ENCODE measurements at places on chromosomes 2 and 18.

DNA sequence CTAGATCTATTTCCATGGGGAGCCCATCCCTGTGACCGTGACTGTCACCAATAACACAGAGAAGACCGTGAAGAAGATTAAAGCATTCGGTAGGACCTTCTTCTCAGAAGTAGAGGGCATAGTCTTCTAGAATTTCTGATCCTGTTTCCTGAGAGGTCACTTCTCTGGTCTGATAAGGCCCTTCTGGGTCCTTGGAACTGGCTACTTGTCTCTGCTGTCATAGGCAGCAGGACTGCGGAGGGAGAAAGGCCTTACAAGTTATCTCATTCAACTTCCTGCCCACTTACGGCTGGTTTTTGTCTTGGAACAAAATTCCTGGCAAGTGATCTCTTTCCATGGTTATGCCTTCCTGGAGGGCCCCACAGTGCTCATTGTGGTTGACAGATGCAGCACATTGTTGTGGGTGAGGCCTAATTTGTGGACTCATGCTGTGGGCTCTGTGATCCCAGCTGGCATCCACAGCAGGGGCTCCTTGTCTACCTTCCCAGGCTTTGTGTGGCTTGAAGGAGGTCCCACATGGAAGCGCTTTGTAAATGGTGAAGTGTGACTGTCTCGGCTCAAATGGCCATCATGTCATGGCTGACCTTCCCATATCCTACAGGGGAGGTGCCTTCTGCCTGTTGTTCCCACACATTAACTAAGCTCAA is 22.0 kb downstream of the SAG start:
- no peak for DNase-seq

GRCh38 chr2:42566025-42566424 is 2.4 kb upstream of the MTA3 start:
- DNase-seq = no peak

GRCh38 chr18:27143580-27144287 is 41.4 kb downstream of the CHST9 start:
- DNase-seq = no peak

- no peak for DNase-seq
These were observed 69.0 kb downstream of the STPG4 start for GRCh38 chr2:47086054-47086471.

- DNase-seq = no peak
These were observed 395.3 kb downstream of the LPIN1 start for GRCh38 chr2:12141618-12142258.

DNA sequence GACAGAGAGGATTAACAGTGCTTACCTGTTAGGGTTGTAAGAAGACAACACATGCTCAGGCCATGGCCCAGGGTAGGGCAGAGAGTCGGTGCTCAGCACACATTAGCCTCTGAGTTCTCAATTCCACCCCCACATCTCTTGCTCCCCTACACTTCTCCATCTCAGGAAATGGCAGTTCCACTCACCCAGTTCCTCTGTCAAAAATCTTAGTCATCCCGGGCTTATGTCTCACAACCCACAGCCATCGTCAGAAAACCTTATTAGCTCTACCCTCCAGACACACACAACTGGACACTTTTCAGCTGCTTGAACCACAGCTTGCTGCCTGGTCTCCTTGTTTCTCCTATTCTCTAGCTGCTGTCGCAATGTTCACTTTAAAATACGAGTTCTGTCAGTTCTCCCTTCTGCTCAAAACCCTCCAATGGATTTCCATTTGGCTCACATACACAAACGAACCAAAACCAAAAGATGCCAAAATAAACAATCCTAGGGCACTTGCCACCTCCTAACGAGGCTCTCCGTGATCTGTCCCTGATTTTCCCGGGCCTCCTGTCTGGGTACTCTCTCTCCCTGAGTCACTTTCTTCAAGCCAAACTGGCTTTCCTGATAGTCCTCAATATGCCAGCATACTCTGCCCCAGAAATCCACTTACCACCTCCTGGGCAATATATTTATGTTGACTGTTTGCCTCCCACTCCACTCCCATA is 89.7 kb downstream of the KCTD1 start:
- no peak for DNase-seq

- no peak for DNase-seq
These were observed 87.8 kb upstream of the UPP2 start for GRCh38 chr2:158013891-158014290.

DNA sequence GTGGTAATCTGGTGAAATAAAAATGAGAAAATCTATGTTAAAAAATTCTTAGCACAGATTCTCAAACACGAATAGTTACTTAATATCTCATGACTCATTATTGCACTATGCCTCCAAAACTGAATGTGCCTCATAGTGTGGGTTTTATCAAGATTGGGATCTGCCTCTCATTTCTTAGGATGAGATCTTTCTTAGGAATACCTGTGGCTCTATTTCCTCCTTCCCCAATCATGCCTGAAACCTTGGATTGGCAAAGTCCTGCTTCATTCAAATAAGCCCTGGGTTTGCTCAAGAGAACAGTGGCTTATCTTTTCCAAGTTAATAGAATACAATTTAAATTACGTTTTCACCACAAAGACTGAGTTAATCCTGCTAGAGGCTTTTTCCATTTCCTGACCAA is 100.3 kb downstream of the DPP10 start:
- DNase-seq = no peak

DNA sequence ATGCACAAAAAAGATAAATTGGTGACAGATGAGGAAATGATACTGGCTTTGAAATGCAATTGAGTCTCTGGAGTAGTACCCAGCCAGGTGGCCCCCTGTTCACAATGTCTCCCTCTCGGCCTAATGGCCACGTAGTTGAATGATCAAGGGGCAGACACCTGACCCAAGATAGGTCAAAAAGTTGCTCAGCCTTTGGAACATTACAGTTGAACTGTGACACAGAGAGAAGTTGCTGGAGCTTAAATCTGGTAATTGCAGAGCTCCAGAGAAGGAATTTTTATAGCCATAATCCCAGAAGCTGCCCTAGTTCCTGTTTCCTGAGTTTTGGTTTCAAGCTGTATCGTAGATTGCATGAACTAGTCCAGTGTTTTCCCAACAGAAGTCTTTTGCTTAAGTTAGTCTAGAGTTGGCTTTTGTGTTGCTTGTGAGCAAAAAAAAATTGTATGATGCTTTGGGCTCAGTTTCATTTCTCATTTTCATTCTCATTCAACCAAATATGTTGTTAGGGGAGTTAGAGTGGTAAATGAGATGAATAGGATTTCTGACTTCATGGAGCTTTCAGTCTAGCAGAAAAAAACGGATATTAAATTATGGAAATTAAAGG is 117.9 kb downstream of the CSRNP3 start:
- DNase-seq = no peak

- no peak for DNase-seq
These were observed 337.6 kb downstream of the KIAA1328 start for GRCh38 chr18:37166491-37166890.
